NCI-H1930 (cell line): ENCODE measurements at places on chromosomes 5 and 9.

GRCh38 chr9:129164246-129164930 is 13.7 kb downstream of the IER5L start:
- DNase-seq: no peak

DNA sequence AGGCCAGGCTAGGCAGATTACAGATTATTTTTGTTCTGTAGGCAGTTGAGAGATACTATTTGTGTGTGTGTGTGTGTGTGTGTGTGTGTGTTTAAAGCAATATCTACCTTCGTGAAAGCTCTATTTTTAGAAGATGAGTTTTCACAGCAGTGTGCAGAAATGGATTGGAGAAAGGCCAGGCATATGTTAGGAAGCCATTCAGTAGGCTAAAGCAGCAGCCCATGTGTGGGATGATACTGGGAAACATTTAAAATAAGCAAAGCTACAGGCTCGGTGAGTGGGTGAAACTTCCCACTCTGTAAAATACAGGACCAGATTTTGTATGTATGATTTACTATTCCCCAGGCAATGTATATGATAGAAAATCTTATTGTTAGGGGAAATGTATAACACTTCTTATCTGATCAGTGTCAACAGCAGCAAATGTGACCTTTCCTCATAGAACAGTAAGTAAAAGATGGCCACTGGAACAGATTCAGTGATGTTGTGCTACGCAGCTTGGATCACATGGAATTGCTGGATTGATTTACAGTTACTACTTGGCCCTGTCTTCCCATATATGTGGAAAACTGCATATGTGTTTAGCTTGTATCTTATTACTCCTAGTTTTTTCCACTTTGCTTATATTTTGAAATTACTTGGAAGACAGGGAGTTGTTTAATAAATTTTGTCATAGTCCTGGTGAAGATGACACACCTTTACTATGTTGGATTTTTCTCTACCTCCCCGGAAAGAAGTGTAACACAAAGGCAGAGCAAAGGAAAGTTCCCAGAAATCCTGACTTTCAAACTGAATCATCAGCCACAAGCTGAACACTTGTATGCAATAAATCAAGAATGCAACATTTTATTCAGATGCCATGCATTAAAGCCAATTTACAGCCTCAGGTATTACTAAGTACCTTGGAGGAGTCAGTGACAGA is 1077.7 kb upstream of the SEMA6A start:
- no peak for DNase-seq

GRCh38 chr5:14572836-14573235 is 8.8 kb upstream of the OTULINL start:
- DNase-seq: no peak

- DNase-seq: no peak
Observed at GRCh38 chr9:98641695-98642094, 67.0 kb downstream of the GABBR2 start.

DNA sequence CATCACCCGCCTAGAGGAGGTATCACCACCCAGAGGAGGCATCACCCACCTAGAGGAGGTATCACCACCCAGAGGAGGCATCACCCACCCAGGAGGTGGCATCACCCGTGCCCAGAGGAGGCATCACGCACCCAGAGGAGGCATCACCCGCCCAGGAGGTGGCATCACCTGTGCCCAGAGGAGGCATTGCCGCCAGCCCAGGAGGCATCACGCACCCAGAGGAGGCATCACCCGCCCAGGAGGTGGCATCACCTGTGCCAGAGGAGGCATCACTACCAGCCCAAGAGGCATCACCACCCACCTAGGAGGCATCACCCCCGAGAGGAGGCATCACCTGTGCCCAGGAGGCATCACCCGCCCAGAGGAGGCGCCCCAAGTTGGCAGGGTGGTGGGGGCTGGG is 2.6 kb downstream of the NOTCH1 start:
- DNase-seq: no peak

- no peak for DNase-seq
Observed at GRCh38 chr5:155106221-155106620, 92.7 kb downstream of the KIF4B start.

- DNase-seq: no peak
Observed at GRCh38 chr5:125699860-125700259, 723.3 kb upstream of the GRAMD2B start.

- peak; percentile 18 for DNase-seq
Observed at GRCh38 chr9:17627641-17628040, 48.8 kb downstream of the SH3GL2 start.

GRCh38 chr9:105257809-105258208 is 13.4 kb downstream of the SLC44A1 start:
- no peak for DNase-seq

DNA sequence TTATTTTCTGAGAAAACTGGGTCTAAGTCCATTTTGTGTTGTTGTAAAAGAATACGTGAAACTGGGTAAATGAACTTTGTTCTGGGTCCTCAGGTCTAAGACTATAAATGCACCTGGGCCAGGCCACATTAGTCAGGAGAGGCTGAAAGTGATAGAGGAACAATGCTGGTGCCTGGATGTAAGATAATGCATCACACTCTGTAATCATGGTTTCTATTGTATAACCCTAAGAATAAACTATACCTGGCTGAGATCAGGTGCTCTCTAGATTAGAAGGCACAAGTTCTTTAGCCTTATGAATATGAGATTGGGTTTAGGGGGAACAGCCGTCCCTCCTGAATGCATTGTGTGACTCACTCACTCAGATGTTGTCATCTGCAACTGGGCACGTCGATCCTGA is 675.5 kb downstream of the HTR1A start:
- DNase-seq: no peak

DNA sequence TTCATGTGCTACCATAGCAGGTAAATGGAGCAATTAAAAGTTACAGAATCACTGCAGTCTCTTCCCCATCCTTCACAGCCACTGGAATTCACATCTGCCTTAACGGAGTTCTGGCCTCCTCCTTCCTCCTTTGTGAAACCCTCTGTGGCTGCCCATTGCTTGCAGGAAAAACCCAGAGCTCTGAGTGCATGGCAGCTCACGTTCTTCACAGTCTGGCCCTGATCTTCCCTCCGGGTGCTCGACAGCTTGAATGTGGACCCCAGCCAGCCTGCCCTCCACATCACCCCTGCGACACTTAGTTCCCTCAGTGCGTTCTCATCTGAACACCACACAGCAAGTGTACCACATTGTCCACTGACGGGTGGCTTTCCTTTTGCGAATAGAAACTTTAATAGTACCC is 63.2 kb upstream of the RUFY1 start:
- DNase-seq: no peak

- DNase-seq: no peak
Observed at GRCh38 chr5:78377718-78378105, 17.3 kb downstream of the SCAMP1 start.

DNA sequence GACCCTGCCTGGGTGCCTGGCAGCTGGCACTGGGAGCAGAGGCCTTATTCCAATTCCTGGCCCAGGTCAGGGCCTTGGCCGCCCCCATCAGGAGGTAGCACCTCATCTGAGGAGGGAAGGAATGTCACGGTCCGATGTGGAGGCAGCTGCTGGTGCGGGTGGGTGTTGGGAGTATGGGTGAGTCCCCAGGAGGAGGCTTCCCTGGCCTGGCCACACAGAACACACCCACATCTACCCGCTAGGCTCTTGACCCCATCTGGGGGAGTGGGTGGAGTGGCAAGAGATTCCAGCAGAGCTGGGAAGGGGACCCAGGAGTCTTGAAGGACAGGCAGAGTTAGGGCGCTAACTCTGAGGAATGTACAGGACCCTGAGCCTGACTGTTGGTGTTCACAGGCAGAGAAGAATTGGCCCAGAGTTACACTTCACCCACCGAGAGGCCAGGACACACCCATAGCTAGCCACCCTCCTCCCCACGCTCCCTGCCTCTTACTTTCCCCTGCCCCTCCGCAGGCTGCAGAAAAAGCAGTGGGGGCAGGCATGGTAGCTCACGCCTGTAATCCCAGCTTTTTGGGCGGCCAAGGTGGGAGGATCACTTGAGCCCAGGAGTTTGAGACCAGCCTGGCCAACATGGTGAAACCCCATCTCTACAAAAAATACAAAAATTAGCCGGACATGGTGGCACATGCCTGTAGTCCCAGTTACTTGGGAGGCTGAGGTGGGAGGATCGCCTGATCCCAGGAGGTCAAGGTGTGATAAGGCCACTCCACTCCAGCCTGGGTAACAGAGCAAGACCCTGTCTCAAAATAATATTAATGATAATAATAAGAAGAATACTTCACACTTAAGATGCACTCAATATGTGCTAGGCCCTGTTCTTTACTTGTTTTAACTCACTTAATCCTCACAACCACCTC is 6.0 kb downstream of the OLFML2A start:
- no peak for DNase-seq

DNA sequence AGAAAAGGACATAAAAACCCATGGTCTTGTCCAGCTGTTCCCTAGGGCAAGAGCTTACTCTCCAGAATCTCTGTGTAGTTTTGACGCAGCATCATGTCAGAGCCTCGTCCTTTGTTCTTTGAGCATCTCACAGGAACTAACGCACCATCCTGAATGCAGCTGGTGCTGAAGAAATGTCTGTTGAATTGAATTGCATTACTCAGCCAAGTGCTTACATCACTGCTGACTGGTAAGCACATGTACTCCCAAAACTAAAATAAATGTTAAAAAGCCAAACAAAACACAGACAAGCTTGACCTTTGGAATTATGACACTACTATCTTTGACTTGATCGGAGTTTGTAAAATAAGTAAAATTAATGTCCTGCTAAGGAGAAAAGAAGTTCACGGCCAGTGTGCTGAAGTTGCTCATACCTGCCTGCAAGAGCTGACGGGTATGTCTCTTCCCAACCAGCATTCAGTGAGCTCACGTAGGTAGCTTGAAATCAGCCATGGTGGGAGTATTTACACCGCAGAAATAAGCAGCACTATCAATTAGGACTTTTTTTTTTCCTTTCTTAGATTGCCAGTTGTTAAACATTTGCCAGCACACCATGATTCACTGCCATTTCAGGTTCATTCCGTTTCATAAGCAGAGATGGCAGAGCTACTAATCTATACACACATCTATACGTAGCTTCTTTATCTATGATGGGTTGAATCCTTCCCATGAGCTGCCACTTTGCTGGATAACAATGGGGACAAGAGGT is 310.6 kb upstream of the MSX2 start:
- no peak for DNase-seq

- no peak for DNase-seq
Observed at GRCh38 chr5:80070338-80071056, 35.3 kb downstream of the THBS4 start.

GRCh38 chr9:68966496-68966944 is 47.4 kb downstream of the PRKACG start:
- no peak for DNase-seq

DNA sequence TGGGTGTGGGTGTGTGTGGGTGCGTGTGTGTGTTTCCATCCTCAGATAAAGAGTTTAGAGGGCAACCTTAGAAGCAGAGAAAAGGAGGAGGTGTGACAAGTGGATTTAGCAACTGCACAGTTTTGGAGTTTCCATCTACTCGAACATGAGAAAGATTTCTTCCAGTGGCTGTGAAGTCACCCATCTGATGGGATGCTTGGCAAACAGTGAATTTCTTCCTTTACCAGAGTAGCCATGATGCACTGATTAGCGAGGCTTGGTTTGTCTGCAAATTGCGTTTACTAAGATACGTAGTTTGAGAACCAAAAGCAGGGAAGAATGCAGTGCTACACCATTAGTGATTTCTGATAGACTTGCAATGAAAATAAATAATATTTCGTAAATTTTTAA is 791 bp upstream of the STARD4 start:
- no peak for DNase-seq

DNA sequence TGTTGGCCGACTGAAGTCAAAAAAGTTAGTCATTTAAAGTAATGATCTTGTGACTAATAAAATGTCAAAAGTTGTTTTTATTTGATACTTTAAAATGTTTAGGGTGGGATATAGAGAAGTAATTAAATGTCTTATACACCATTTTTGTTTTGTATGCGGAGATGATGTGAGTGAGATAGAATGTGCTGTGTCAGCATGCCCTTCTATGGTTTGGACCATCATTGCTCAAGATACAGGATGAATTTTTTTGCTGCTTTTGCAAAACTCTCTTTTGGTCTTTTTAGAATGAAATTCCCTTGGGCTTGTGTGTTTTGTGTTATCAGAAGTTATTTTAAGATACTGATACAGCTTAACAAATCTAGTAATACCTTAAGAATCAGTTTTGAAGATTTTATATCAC is 12.5 kb downstream of the SRFBP1 start:
- no peak for DNase-seq

DNA sequence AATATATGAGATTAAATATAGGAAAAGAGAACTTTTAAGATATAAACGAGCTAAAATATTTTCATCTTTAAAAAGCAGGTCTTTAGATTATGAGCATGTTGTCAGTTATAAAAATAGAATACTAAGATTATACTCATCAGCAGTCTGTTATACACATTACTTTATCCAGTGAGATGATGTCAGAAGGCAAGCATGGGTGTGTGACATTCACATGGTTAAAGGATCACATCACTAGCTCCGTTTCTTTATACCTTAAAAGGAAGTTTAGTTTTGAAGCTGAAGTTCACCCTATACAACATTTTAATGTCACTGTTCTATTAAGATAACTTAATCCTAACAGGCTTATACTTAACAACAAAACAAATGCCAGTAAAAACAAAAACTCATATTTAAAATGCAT is 59.6 kb downstream of the RICTOR start:
- DNase-seq: no peak

DNA sequence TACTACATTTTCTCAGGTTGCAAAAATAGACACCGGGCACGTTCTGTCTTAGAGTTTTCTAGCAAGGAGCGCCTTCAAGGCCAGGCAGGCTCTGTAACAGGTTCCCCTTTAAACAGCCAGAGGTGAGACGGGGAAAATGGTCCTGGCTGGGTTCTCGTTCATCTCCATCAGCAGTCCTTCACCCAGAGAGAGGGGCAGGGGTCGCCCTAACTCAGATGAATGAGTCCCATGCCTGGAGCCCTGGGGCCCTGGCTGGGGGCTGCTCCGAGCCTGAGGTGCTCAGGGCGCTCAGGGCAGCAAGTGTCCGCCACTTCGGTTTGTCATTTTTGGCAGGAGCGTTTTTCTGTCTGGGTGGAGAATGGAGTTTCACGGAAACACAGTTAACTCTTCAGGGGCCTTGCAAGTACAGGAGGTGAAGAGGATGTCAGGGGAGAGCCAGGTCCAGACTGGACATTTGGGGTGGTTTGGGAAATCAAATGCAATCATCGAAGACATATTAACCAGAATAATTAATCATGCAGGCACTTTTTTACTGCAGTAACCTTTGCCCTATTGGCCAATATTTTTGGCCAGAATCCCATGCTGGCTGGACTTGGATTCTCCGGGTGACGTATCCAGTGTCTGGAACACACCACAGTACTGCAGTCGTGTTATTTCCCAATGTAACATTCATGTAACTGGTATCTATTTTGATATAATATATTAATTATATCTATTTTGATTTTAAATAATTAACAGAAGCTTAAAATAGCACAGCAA is 2.9 kb downstream of the NTNG2 start:
- no peak for DNase-seq

DNA sequence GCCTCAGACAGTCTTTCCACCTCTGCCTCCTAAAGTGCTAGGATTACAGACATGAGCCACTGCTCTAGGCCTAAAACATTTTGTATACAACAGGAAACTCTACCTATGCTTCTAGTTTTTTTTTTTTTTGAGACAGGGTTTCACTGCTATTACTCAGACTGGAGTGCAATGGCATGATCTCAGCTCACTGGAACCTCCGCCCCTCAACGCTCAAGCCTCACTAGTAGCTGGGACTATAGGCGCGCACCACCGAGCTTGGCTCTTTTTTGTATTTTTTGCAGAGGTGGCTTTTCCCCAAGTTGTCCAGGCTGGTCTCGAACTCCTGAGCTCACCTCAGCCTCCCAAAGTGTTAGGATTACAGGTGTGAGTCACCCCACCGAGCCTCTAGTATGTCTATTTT is 5.4 kb downstream of the HSPA9 start:
- DNase-seq: no peak

GRCh38 chr5:141843156-141843927 is 34.9 kb downstream of the PCDH1 start:
- no peak for DNase-seq
